ENCODE measurements at places on chromosomes 13 and 19. TPM values are rescaled to one million over a fixed set of nuclear protein-coding genes. Genes with fewer than 3 reads are reported as not detected.

The RYR1 gene
- total RNA-seq: 0.64 TPM

The ADGRE2 gene
- 1.3 TPM for total RNA-seq

The ADPRHL1 gene
- 4.6 TPM for total RNA-seq

The SUCLA2 gene
- total RNA-seq: 71.4 TPM

The MCF2L gene
- 88.3 TPM for total RNA-seq

The ZNF835 gene
- 1.1 TPM for total RNA-seq

All from colonic mucosa (tissue), 4 donors.